ENCODE measurements at places on chromosomes 4 and X.

DNA sequence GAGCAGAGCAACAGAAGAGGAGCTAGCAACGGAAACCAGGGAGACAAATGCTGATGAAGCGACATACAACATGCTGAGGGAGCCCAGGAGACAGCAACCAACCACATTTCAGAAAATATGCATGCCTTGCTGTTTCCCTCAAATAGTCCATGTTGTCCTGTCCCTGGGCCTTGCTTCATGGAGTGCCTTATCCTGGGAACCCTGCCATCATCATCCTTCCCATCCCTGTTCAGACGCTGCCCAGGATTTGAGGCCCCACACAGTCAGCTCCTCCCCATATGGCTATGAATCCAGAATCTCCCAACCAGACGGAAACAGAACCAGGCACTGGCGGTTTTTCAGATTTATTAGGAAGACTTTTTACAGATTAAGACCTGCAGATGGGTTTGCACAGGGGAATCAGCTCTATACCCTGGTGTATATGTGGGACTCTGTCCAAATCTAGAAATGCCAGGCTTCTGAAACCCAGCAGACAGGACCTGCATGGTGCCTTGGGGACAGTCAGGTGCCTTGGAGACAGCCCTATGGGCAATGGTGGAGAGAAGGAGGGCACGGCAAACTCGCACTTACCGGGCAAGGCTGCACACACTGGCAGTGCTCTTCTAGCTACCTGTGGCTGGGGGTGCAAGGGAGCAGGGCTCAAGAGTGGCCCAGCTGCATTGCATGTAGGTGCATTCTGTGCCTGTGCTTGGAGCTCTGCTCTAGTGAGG, 199.7 kb upstream of the MAMLD1 start:
- no peak for DNase-seq

DNA sequence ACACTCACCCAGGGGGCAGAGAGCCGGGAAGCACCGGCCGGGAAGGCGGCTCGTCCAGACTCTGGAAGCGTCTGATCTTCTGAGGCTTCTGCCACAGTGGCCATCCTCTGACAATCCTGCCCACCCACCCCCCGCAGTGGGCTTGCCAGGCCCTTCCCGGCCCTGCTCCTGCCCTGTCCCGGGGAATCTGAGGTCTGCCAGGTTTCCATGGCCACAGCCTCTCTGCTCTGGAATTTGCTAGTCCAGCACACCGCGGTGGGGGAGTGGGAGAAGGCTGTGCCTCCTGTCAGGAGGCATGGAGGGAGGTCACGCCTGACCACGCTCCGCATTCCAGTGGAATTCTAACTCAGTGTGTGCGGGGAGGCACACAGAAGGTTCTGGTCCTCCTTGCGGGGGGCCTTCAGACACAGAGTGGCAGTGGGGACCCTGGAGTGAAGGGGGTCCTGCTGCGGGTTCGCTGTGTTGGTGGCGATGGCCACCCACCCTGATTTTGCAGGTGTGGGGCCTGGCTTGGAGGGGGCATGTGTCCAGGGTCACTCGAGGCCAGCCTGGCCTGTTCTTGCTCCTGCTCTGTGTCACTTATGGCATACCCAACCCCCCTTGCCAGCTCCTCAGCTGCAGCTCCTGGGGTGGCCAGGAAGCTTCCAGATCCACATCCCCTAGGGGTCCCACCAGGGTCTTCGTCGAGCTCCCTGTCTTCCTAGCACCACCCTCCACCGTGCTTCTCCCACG, 55.6 kb upstream of the ADRA2C start:
- peak; percentile 92 for DNase-seq

DNA sequence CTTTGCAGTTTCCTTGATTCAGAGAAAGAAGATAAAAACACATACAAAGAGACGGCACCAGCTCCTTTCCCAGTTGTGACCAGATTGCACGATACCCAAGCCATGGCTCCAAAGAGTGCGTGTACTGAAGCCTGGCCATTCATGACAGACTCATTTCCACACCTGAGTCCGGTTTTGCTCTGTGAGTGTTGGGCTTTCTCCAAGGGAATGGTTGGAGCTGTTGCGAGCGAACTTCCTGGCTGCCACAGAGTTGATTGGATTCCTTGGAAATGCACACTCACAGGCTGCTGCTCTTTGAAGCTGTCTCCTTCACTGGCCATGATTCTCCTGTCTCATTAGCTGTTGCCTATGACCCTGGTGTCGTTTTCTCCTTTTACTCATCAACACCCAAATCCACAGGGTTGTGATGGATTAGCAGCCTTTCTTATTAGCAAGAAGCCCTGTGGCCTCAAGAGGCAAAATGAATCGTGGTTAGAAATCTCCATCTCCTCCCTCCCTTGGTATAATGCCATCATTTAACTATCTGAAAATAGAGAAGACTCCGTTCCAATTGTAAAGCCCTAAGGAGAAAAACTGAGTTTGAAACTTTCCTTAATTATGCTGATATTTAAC, 43.9 kb upstream of the BBS12 start:
- DNase-seq: no peak

DNA sequence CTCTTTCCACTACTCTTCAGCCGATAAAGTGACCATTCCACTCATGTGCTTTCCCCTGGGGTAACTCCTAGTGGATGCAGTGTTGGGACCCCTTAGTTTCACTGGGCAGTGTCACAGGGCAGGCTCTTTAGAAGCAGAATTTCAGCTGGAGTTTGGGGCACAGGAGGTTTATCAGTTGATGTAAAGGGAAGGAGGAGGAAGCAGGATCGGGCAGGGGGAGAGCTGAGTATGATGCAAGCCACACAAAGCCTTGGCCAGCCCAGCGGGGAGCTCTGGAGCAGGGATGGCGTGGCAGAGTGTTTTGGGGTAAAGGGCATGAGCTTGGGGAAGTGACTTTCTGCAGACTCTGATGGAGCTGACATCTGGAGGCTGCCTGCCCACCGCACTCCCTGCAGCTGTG, 19.3 kb downstream of the WDR13 start:
- DNase-seq: no peak

Measured in renal pelvis (tissue), 12 donors.